ENCODE measurements at places on chromosomes 16 and 17.

DNA sequence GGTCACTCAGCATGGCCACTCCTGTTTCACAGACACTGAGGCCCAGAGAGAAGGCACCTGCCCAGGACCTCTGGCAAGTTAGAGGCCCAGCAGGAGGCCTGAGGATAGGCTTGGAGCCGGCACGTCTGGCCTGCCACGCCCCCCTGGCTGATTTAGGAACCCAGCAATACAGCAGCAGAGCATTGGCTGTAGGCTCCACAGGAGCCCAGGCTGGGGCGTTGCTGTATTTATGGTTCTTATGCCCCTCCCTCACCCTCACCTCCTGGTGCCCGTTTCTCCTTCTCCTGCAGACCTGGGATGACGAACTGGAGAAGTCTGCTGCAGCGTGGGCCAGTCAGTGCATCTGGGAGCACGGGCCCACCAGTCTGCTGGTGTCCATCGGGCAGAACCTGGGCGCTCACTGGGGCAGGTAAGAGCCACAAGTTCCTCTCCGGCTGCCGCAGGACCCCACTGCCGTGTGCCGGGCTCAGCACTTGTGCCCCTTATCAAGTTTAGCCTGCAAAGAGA lies 25.8 kb downstream of the CRISPLD2 start:
- DNase-seq: no peak

GRCh38 chr17:30005709-30006320 lies 64.4 kb downstream of the EFCAB5 start:
- no peak for DNase-seq

DNA sequence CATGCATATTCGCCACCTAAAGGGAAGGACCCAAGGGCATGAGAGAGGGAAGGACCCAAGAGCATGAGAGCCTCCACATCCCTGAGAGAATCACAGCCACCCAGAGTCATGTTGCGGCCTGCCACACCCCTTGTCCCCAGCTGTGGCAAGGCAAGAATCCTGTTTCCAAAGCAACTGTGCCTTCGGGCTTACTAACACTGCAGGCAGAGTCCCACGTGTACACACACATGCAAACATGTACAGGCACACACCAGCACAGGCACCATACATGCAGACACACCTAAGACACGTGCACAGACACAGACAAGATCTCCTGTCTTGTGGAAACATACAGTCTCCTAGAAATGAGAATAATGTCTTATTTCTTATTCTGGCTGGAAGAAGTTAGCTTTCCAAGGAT lies 92.4 kb upstream of the CDYL2 start:
- DNase-seq: no peak

- DNase-seq: no peak
Measured at GRCh38 chr16:78583441-78583840, 484.0 kb downstream of the WWOX start.

GRCh38 chr16:25224731-25225319 lies 8.1 kb downstream of the AQP8 start:
- DNase-seq: no peak

GRCh38 chr16:73151225-73151624 lies 103.3 kb upstream of the ZFHX3 start:
- no peak for DNase-seq

DNA sequence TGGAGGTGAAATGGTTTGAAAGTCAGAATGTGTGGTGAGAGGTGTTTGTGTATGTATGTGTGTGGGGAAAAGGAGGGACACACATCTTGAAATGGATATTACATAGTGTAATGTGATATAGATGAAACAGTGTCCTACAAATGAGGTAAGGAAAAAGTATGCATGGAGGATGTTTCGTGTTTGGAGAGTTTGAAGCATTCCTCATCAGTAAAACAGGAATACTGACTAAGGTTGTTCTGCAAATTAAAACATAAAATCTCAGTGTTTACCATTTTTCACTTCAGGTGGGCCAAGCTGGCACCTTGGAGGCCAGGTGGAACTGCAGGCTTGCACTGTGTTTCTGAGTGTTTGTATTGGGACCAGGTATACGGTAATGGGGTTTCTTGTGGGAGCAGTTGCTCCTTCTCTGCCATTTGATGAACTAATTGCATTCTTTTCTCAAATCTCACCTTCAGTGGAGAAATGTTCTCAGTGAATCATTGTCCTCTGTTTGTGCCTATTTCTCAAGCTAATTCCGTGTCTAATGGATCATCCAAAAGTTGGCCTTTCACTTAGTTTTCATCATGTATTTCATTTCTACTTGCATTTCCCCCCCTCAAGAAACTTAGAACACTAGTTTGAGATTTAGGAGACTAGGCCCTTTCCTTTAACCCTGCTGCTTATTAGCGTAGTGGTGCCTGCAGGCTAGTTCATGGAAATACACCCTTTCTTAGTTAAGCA lies 8.2 kb upstream of the TBKBP1 start:
- no peak for DNase-seq

All from CD4-positive, alpha-beta memory T cell (primary cell).